ENCODE measurements at places on chromosomes 7 and 10. TPM values are rescaled to one million over a fixed set of nuclear protein-coding genes. Genes with fewer than 3 reads are reported as not detected.

DNA sequence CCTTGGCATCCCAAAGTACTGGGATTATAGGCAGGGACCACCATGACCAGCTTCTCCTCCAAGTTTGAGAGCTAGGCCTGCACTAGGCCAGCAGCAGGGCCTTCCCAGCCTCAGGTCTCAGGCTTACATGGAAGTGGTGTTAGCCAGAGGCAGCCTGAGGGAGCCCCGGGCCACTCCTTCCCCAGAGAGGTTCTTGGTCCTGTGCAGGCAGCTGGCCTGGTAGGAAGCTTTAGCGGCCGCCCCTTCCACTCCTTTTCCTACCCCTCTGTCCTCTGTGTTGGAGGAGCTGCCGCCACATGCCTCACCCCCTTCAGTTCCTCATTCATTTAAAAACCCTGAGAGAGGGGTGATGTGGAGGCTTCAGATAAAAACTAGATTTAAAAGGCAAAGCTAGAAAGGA lies 40.3 kb downstream of the TSPAN15 start:
- H3K27me3 ChIP-seq, result no peaks in the 10 kb centered on the region
- no peaks in the 10 kb centered on the region for H3K4me1 ChIP-seq
- no peak overlapping the region for H3K27ac ChIP-seq
- no peak for DNase-seq
- H3K4me3 ChIP-seq, result no peak overlapping the region

The NRP1 gene
- 306 TPM for total RNA-seq

- no peaks in the 10 kb centered on the region for H3K36me3 ChIP-seq
- H3K4me1 ChIP-seq, result no peaks in the 10 kb centered on the region
- H3K4me3 ChIP-seq, result no peak overlapping the region
- peaks cover 8% of the 10 kb centered on the region for H3K27me3 ChIP-seq
- H3K27ac ChIP-seq, result no peak overlapping the region
These were observed 73.8 kb downstream of the LRGUK start for GRCh38 chr7:134200970-134201369.

The MOGAT3 gene
- total RNA-seq, result not detected

DNA sequence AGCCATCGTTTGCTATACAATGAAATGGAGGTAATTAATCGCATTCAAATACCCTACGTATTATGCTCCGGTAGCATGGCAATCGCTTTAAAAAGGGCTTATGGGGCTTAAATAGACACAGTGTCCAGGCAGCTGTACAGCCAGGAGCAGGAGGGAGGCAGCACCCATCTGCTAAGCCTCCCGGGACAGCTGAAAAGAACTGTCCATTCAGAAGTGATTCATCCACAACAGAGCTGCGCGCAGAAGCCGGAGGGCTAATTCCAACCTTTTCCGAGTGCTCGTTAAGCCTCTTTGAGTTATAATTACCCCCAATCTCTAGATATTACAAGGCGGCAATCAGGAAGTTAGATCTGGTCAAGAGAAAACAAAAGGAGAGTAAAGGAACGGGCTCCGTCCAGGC lies 58.3 kb downstream of the DPYSL4 start:
- no peak overlapping the region for H3K27ac ChIP-seq
- no peak for DNase-seq
- no peaks in the 10 kb centered on the region for H3K4me1 ChIP-seq
- no peaks in the 10 kb centered on the region for H3K27me3 ChIP-seq
- no peaks in the 10 kb centered on the region for H3K36me3 ChIP-seq

The FASTK gene
- total RNA-seq, result 71.6 TPM

DNA sequence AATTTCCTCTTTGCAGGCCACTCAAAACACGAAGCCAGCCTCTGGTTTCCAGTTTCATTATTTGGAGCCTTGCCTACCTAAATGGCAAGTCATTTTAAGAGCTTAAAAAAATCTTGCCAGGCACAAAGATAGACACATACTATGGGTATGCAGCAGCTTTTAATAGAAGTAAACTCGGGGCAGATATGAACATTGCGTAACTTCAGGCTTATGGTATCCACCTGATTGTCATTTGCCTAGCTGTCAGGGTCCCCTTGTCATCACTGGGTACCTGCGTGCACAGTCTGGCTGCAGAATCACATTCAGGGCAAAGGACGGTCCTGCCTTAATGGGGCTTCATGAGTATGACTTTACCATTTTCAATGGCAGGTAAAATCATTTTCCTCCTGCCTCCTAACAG lies 466.1 kb upstream of the NRP1 start:
- no peaks in the 10 kb centered on the region for H3K27me3 ChIP-seq
- peaks cover 7% of the 10 kb centered on the region for H3K4me1 ChIP-seq
- no peak overlapping the region for H3K4me3 ChIP-seq
- no peak overlapping the region for H3K27ac ChIP-seq
- no peak for DNase-seq

DNA sequence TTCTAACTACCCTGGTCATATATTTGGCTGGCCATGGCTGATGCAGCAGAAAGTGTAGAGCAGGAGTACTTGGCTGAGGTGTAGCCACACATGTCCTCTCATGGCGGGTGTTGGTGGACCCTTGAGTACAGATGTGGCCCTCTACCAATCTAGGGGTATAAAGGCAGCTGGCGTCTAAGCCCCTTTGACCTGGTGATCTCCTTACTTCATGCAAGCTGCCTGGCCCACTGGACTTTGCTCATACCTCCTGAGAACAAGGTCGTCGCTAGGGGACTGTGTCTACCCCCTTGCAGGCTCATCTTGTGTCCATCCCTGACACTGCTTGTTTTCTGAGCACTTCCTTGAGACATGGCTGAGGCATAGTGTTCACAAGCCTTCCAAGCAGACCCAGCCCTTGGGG lies 287.8 kb downstream of the RPS24 start:
- no peaks in the 10 kb centered on the region for H3K4me1 ChIP-seq
- peaks cover 3% of the 10 kb centered on the region for H3K27me3 ChIP-seq
- H3K27ac ChIP-seq, result no peak overlapping the region
- H3K36me3 ChIP-seq, result no peaks in the 10 kb centered on the region
- no peak for DNase-seq
- H3K4me3 ChIP-seq, result no peak overlapping the region

DNA sequence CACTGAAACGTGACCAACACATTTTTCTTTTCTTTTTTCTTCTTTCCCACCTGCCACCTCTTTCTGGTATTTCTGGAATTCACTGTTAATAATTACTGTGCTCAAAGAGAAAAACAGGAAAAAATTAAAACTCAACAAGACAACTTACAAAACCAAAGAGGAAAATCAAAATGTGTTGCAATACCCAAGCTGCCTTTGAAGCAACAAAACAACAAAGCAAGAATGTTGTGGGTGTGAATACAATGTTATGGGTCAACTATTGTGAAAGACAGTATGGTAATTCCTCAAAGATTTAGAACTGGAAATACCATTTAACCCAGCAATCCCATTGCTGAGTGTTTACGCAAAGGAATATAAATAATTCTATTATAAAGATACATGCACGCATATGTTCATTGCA lies 415.1 kb downstream of the GFRA1 start:
- H3K4me3 ChIP-seq, result no peak overlapping the region
- no peak for DNase-seq
- no peaks in the 10 kb centered on the region for H3K4me1 ChIP-seq

DNA sequence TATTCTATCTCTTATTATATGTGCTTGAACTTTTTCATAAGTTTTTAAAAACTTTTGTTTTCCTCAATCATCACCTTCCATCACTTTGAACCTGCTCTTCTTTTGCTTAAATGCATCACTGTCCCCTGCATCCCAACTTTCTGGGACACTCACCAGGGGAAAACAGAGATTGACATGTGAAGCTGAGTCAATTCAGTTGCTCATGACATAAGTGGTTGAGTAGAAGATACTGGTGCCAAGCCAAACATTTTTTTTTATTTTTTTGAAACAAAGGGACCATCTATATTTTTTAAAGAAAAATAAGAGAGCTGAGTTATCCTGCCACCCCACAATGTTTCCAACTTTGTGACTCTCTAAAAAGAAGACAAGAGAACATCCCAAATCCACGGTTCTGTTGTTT lies 61.8 kb upstream of the AHR start:
- H3K27ac ChIP-seq, result no peak overlapping the region
- H3K27me3 ChIP-seq, result no peaks in the 10 kb centered on the region
- peaks cover 35% of the 10 kb centered on the region for H3K4me1 ChIP-seq
- no peaks in the 10 kb centered on the region for H3K36me3 ChIP-seq
- H3K4me3 ChIP-seq, result no peak overlapping the region
- DNase-seq, result peak; percentile 39

DNA sequence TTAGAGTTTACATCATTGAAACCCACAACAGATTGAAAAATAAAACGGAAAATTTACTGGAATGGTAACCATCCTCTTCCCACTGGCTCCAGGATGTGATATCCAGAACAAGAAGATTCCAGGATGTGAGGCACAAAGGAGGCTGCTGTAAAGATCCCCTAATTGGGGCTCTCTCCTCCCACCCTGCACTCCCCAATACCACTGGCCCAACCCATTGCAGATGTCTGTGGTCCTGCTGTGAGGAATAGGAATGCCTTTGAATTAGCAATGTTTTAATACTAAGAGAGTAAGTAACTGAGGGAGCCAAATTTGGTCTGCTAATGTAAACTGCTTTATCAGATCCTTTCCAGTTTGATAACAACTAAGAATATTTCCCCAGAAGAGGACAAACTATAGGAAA lies 225.9 kb upstream of the INHBA start:
- H3K27me3 ChIP-seq, result no peaks in the 10 kb centered on the region
- no peak overlapping the region for H3K4me3 ChIP-seq
- H3K36me3 ChIP-seq, result no peaks in the 10 kb centered on the region
- no peaks in the 10 kb centered on the region for H3K4me1 ChIP-seq

DNA sequence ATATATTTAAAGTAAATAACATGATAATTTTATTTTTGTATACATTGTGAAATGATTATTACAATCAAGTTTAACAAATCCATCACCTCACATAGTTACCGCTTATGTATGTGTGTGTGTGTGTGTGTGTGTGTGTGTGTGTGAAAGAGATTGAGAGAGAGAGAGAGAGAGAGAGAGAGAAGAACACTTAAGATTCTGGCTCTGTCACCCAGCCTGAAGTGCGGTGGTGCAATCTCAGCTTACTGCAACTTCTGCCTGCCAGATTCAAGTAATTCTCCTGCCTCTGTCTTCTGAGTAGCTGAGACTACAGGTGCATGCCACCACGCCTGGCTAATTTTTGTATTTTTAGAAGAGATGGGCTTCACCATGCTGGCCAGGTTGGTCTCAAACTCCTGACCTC lies 17.8 kb downstream of the LYZL1 start:
- H3K4me3 ChIP-seq, result no peak overlapping the region
- no peak for DNase-seq
- no peaks in the 10 kb centered on the region for H3K36me3 ChIP-seq
- H3K4me1 ChIP-seq, result no peaks in the 10 kb centered on the region
- no peak overlapping the region for H3K27ac ChIP-seq
- peaks cover 16% of the 10 kb centered on the region for H3K27me3 ChIP-seq

GRCh38 chr7:46352004-46352954 lies 431.2 kb upstream of the IGFBP3 start:
- no peaks in the 10 kb centered on the region for H3K4me1 ChIP-seq
- peak; percentile 65 for DNase-seq

DNA sequence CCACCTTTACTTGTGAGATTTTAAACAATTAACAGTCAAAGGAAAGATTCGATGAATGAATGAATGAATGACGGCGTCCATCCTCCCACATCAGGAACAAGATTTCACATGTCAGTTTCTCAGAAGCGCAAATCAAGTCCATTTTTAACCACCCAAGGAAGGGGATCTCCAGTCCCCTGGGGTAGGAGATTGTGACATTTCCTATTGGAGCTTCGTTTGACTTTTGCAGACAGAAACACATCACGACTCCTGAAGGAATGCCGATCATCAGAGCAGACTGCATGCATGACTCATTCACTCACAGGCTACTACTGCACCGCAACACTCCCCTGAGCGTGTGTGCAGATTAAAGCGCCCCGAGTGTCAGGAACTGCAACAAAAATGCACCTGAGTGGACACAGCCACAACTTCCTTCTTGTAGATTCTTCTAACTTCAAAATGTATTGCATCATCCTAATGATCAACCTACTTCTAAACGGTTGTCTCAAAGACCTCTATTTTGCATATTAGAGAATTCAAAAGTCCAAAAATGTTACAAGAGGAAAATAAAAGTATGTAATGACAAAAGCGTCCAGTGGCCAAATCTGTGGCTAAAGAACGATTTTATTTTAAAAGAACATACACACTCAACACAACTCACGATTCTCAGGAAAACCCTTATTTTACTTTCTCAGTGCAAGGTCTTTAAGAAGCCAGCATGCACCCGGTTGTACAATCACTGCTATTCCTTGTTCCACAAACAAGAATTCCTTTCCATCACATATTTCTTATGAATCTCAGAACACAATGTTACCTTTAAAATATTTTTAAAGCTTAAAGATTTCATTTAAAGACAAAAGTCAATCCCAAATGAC lies 172.6 kb downstream of the FAM107B start:
- H3K4me1 ChIP-seq, result peaks cover 27% of the 10 kb centered on the region
- peak overlapping the region; percentile 84 for H3K4me3 ChIP-seq
- H3K36me3 ChIP-seq, result peaks cover 17% of the 10 kb centered on the region
- no peaks in the 10 kb centered on the region for H3K27me3 ChIP-seq
- peak overlapping the region; percentile 70 for H3K27ac ChIP-seq

- H3K4me3 ChIP-seq, result no peak overlapping the region
- no peak for DNase-seq
- H3K4me1 ChIP-seq, result peaks cover 24% of the 10 kb centered on the region
- no peaks in the 10 kb centered on the region for H3K36me3 ChIP-seq
These were observed 77.1 kb upstream of the CAMK2B start for GRCh38 chr7:44402401-44403060.

DNA sequence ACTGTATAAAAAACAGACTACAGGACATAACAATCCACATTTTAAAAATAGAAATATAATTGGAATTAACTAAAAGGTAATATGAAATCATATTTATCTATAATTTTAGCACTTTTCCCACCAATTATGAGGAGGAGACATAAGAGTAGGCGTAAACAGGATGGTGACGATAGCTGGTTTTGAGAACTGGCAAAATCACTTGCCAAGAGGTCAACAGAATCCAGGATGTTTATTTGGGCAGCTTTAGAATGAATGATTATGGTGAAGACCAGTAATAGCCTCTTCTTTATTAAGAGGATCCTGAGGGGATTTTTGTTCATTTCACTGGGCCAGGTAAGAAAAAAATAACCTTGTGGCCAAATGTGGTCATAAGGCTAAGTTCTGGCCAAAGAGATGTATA lies 67.2 kb downstream of the TPK1 start:
- DNase-seq, result peak; percentile 51
- H3K27me3 ChIP-seq, result no peaks in the 10 kb centered on the region
- no peaks in the 10 kb centered on the region for H3K36me3 ChIP-seq
- H3K4me1 ChIP-seq, result no peaks in the 10 kb centered on the region
- no peak overlapping the region for H3K4me3 ChIP-seq

DNA sequence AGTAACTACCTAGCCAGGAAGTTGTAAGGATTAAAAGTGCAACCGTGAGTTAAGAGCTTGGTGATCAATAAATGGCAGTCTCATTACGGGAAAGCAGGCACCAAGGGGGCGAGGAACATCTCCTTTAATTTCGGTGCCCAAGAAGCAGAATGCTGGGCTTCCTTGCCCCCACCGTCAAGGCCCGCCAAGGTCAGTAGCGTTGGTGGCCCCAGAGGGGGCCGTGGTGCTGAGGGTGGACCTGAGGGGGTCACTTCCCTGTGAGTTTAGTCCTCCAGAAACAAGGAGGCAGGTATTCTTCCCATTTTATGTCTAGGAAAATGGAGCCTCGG lies 408 bp upstream of the MINDY4 start:
- no peaks in the 10 kb centered on the region for H3K36me3 ChIP-seq
- peaks cover 9% of the 10 kb centered on the region for H3K4me1 ChIP-seq
- H3K27me3 ChIP-seq, result no peaks in the 10 kb centered on the region
- DNase-seq, result no peak

Data from endothelial cell of umbilical vein (primary cell).